ENCODE measurements at places on chromosomes 1 and 21. TPM values are rescaled to one million over a fixed set of nuclear protein-coding genes. Genes with fewer than 3 reads are reported as not detected.

DNA sequence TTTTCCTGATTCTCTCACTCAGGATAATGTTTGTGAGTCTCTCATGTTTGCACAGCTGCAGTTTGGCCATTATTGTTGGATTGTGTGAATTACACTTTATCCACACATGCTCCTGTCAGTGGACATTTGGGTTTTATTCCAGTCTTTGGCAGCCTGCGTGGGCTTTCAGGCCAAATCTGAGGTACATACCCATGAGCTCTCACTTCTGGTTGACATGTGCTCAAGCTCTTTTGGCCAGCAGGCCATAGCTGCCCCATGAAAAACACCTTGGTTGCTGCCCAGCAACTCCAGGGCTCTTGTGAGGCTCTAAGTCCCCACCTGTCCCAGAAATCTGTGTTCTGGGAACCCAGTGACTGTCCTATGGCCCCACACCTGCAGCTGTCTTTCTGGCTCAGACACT, 124.5 kb upstream of the GALNT2 start:
- no peaks in the 10 kb centered on the region for H3K36me3 ChIP-seq
- H3K4me1 ChIP-seq, result no peaks in the 10 kb centered on the region
- H3K27ac ChIP-seq, result no peak overlapping the region
- H3K4me3 ChIP-seq, result no peak overlapping the region

GRCh38 chr21:33393348-33393747, 9.9 kb upstream of the IFNGR2 start:
- H3K4me3 ChIP-seq, result no peak overlapping the region
- no peak for DNase-seq
- no peak overlapping the region for H3K27ac ChIP-seq
- H3K36me3 ChIP-seq, result no peaks in the 10 kb centered on the region
- no peaks in the 10 kb centered on the region for H3K27me3 ChIP-seq

DNA sequence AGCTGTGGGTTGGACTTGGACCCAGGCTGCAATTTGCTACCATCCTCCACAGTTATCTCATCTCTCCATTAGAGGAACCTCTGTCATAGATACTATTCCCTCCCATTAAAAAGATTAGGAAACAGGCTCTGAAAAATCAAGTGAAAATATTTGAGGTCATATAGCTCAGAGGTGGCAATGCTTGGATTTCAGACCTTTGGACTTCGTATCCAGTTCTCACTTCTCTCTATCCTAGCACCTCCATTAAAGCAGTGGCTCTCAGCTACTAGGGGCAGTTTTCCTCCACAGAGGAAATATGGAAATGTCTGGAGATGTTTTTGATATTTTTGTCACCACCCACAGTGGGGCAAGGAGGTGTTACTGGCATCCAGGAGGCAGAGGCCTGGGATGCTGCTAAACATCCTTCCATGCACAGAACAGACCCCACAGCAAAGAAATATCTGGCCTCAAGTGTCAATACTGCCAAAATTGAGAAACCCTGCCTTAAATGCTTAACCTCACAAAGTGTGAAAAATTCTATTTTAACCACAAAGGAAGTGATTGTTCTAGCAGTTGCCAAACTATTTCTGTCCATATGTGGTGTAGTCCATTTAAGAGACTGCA, 54.1 kb downstream of the C8A start:
- no peak for DNase-seq
- H3K27ac ChIP-seq, result no peak overlapping the region
- no peaks in the 10 kb centered on the region for H3K27me3 ChIP-seq
- no peaks in the 10 kb centered on the region for H3K36me3 ChIP-seq
- H3K4me1 ChIP-seq, result peaks cover 8% of the 10 kb centered on the region

DNA sequence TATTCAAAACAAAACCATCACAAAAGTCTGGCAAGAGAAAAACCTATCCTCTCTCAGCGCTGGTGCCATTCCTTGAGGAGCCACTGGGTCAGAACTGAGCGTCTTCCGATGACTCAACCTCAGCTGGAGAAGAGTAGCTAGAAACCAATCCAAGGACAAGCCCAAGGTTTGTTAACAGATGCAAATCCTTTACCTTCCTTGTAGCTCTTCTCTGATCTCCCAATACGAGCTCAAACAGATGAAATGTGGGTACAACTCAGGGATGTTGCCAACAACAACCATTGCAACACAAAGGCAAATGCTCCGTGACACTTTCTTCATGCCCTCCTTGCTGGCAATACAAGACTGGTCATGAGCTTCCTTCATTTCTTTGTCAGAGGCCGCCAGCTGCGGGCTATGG, 337.1 kb downstream of the SIPA1L2 start:
- H3K4me1 ChIP-seq, result no peaks in the 10 kb centered on the region
- no peak for DNase-seq
- H3K36me3 ChIP-seq, result no peaks in the 10 kb centered on the region

DNA sequence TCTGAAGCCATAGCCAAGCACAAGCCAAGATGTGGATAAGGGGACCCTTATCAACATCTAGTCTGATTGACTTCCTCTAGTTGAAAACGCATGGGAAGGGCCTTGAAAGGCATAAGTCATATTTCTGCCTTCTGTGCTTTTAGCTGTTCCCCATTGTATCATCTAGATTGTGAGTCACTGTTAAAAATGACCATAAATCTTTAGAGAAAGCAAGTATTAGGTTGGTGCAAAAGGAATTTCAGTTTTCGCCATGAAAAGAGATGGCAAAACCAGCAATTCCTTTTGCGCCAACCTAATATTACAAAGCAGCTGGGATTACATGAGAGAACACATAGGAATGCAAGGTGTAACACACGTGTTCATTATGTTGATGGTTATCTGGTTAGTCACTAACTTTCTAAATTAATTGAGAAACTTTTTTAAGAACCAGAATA, 63.6 kb downstream of the CLIC6 start:
- no peak for DNase-seq
- H3K4me1 ChIP-seq, result no peaks in the 10 kb centered on the region
- H3K27ac ChIP-seq, result no peak overlapping the region
- no peaks in the 10 kb centered on the region for H3K27me3 ChIP-seq
- H3K36me3 ChIP-seq, result no peaks in the 10 kb centered on the region

GRCh38 chr1:17551755-17552234, 12.3 kb downstream of the ARHGEF10L start:
- H3K27me3 ChIP-seq, result no peaks in the 10 kb centered on the region
- peak; percentile 67 for DNase-seq
- peaks cover 3% of the 10 kb centered on the region for H3K4me1 ChIP-seq
- no peaks in the 10 kb centered on the region for H3K36me3 ChIP-seq

- no peaks in the 10 kb centered on the region for H3K27me3 ChIP-seq
- no peaks in the 10 kb centered on the region for H3K36me3 ChIP-seq
- peaks cover 5% of the 10 kb centered on the region for H3K4me1 ChIP-seq
Observed at GRCh38 chr1:41731516-41732030, 187.1 kb downstream of the HIVEP3 start.

GRCh38 chr1:246599315-246599714, 33.1 kb downstream of the CNST start:
- H3K36me3 ChIP-seq, result peaks cover 12% of the 10 kb centered on the region
- no peak overlapping the region for H3K27ac ChIP-seq
- no peaks in the 10 kb centered on the region for H3K4me1 ChIP-seq
- H3K27me3 ChIP-seq, result no peaks in the 10 kb centered on the region
- DNase-seq, result no peak
- H3K4me3 ChIP-seq, result no peak overlapping the region

The GSTM1 gene
- not detected for total RNA-seq

The LCE1B gene
- total RNA-seq, result not detected

The SH2D5 gene
- total RNA-seq, result 0.57 TPM

The CD1B gene
- 0.60 TPM for total RNA-seq

The KLHL20 gene
- 23.5 TPM for total RNA-seq

The PROK1 gene
- total RNA-seq, result not detected
